Amygdala (tissue), 56 donors: ENCODE measurements at places on chromosomes 3 and 15.

DNA sequence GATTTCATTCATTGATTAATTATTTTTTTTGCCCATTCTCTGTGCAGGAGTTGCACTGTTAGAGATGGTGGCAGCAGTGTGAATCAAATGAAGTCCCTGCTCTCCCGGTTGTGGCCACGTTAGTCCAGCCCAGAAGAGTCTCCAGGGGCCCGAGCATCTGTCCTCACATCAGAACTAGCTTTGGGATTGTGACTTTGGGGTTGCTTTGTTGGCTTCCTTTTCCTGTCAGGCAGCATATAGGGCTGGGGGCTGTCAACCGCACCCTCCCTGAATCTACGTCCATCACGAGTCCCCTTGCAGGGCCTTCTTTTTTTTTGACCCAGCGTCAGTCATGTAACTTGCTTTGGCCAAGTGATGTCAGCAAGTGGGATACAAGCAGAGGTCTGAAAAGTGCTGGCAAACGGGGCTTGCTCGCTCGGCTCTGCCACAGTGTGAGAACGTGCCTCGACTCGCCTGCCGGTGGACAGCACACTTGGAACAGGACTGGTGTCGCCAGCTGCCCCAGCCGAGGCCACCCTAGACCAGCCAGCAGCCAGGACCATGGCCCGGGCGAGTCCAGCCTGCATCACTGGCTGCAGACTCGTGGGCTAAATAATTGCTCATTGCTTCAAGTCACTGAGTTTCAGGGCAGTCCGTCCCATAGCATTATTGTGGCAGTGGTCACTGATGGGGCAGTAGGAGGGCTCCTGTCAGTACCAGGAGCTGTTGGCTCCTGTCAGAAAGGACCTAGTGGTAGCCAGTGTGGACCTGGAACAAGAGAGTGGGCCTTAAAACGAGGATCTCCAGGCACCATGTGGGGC, 151.6 kb upstream of the MEF2A start:
- no peak for DNase-seq

DNA sequence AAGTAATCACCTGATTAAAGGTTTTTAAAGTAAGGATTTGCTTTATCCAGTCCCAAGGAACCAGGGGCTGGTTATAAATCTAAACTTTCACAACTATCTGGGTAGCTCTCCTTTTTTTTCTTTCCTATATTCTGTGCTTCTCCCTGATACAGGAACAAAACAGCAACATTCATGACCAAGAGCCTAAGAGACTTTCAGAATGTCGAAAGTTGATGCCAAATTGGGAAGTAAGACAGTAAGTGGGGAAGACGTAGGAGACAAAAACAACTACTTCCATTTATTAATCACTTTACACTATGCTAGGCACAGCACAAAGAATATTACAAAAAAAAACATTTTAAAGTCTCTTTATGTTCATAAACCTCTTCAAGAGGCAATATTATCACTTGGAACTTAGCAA, 211.6 kb downstream of the MAGI1 start:
- no peak for DNase-seq

- DNase-seq: no peak
Measured at GRCh38 chr15:40332113-40332781, 8.5 kb downstream of the CCDC9B start.

GRCh38 chr3:151553888-151554287, 93.0 kb upstream of the IGSF10 start:
- no peak for DNase-seq

GRCh38 chr3:44905446-44906157, 31.2 kb downstream of the TGM4 start:
- no peak for DNase-seq

DNA sequence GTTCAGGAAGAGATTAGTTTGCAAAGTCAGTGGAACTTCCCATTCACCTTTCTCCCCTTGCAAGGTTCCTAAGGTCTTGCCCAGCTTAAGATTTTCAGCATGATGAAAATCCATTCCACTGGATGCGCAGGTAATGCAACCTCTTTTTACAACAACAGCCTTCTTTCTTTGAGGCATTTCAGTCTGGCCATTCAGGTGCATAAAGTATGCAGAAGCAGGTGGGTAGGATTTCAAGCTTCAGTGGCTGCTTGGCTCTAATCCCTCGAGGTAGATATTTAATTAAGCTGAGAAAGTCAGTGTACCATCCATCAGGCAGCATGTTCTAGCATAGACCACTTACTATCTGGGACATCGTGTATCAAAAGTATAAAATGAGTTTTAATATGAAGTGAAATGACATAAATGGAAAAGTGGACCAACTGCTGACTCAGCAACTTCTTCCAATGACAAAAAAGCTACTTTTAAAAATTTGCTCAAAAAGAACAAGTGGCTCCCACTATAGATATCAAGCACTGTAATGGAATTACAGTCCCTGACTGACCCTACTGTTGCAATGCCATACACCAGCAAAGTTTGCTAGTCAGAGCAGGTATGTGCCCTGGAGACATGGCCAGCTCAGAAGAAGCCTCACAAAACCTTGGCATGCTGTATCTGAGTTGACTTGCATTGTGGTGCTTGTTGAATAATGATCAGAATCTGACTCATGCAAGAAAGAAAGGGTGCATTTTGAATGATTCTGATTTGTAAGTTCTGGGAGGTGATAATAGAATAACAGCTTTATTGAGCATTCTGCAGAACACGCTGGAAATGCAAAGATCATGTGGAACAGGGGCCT, 459.9 kb upstream of the MCTP2 start:
- DNase-seq: no peak

DNA sequence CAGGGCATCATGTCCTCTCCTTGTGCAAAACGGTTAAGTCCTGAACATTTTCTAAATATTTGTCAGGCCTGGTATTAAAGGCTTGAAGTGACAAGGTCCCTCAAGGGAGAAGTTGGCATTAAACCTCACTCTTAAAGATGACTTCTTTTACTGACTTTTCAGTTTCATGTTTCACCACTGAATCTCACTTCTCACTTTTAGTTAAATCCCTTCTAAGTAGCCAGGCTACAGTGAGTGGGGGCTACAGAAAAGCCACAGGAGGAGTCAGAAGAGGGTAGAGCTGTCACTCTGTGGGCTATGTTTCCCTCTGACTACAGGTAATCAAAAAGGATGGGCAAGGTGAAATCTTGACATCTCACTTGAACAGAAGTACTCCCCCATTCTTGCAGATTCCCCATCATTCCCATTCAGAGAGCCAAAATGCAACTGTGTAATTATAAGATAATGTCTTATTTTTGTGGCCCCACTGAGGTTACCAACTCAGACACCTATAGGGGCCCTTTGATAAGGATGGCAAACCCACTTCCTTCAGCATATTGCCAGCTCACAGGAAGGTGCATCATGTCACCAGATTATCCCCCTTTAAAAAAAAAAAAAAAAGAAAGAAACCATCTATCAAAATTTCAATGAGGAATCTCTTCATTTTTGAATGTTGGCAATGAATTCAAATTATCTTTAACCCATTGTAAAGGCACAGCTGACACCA, 790.1 kb upstream of the CFAP20DC start:
- DNase-seq: no peak

GRCh38 chr3:38349684-38350359, 3.2 kb downstream of the XYLB start:
- DNase-seq: no peak

GRCh38 chr3:122940628-122941086, 86.9 kb downstream of the SEMA5B start:
- no peak for DNase-seq

- DNase-seq: no peak
Measured at GRCh38 chr3:27559835-27560234, 75.7 kb upstream of the SLC4A7 start.

- DNase-seq: no peak
Measured at GRCh38 chr3:145678401-145678800, 482.6 kb downstream of the PLOD2 start.

GRCh38 chr3:153970047-153970446, 151.1 kb upstream of the ARHGEF26 start:
- no peak for DNase-seq

DNA sequence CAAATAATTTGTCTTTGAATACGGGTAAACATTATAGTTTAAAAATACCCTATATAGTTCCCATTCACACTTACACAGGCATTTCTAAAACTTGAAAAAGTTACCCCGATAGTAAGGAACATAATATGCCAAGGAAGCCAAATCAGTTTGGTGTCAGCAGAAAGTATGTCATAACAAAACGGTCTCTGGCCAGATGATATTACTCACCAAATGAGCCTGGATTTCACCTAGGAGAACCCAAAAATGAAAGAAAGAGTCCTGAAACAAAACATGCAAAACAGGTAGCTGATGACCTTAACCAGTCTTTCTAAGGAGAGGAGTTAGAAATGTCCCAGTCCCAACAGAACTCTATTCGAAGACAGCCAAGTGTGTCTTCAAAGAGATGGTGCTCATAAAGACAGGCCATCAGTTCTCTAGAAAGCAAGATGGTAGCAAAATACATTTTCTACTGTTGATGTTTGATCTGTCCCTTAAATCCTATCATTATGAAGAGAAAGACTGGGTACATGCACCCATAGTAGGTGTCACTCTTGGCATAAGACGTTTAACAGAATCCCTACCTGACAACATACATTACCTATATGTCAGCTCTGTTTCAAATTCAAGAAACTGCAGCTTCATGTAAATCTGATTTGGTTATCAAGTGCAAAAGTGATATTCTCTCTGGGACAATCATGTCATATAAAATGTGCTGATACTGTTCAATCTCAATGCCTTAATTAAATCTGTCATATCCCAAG, 942.5 kb downstream of the ROBO1 start:
- no peak for DNase-seq

GRCh38 chr15:82533801-82534200, 6.5 kb downstream of the RPS17 start:
- DNase-seq: no peak

DNA sequence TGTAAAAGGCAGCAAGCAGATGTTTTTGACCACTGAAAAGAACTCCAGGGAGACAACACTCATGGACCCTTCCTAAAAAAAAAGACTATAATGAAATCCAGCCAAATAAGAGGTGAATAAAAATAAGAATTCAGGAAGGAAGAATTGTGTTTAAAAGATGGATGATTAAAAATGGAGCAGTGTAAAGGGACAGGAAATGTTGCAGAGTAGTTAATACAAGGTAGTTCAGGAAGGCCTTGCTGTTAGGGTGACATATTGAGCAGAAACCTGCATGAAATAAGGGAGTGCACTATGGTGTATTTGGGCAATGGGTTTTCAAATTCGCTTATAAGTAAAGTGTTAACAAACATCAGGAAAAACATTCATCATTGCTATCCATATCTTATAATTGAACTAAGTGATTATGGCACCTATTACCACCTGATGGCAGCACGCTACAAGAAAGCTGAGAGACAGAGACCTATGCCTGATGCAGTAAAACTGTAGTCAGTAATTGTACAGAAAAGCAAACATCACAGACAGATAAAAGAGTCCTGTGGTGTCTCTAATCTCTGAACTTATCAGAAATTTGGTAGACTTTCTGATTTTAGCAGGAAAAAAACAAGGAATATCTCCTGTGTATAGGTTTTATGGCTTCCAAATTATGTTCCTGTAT, 5.8 kb upstream of the DBR1 start:
- no peak for DNase-seq

- no peak for DNase-seq
Measured at GRCh38 chr3:58155838-58156237, 54.9 kb downstream of the DNASE1L3 start.

- no peak for DNase-seq
Measured at GRCh38 chr15:65275104-65275727, 11.5 kb downstream of the PARP16 start.

DNA sequence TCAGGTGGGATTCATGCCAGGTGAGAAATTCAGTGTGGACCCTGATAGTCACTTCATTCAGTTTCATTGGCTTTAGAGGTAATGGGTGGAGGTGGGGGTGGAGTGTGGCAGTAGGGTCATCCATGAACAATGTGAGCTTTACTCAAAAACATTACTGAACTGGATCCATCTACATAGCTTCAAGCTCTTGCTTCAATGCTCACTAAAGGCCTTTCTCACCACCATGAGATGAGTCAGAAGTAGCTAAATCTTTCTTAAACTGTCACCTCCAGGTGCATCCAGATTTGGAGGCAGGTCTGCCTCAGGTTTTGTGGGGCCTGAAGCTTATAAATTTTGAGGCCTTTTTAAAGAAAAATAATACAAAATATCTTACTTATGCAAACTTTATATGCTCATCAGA, 363.6 kb downstream of the CHST2 start:
- DNase-seq: no peak

- DNase-seq: no peak
Measured at GRCh38 chr3:38816026-38816425, at the start of gene SCN10A. SCN10A (minus strand) TSS chr3:38816217; CDS start chr3:38794010, 22,207 bp downstream.

DNA sequence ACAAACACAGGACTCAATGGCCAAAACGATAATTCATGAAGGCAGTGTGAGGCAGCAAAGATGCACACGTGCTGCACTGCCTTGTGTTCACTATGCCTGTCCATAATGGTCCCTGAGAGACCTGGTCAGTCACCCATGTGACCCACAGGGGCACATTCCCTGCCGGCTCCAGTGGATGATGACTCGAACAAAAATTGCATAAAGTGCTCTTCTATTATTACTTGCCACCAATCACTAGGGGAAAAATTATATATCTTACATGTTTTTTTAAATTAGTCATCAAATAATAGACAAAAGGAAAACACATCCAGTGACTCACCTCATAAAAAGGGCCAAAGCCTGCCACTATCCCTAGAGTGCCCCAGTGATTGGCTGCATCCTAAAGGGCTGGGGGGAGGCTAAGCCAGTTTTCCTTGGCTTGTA, 47.5 kb downstream of the UBP1 start:
- no peak for DNase-seq

GRCh38 chr15:85474700-85475316, 94.4 kb downstream of the AKAP13 start:
- DNase-seq: no peak

- no peak for DNase-seq
Measured at GRCh38 chr15:58274885-58275284, 136.7 kb downstream of the AQP9 start.

GRCh38 chr15:101450403-101451265, 38.9 kb downstream of the PCSK6 start:
- no peak for DNase-seq

GRCh38 chr3:194503081-194503531, 16.3 kb upstream of the ATP13A3 start:
- DNase-seq: no peak

- no peak for DNase-seq
Measured at GRCh38 chr15:95281470-95281869, 1049.0 kb upstream of the NR2F2 start.

DNA sequence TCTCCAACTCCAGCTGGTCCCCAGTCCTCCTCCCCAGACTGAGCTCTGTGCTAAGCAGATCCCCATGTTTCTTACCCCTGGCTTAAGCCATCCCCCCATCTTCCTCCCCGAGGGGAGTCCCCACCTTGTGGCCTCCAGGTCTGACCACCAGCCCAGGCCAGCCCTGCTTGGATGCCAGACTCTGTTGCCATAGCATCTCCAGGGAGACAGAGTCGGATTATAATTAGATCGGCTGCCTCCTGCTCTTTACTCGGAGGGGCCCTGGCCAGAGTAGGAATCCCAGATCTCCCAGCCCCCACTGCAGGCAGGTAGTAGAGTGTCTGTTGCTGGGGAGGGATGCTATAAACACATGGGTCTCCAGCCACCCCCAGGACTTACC, 2.4 kb downstream of the KLHDC8B start:
- no peak for DNase-seq

GRCh38 chr3:56890448-56891091, 88.8 kb upstream of the ARHGEF3 start:
- DNase-seq: no peak
